ENCODE measurements at places on chromosomes 5 and 9.

GRCh38 chr5:88673253-88674105, 209.5 kb downstream of the MEF2C start:
- DNase-seq = peak; percentile 90

- peak; percentile 75 for DNase-seq
Observed at GRCh38 chr5:172418862-172419814, 35.2 kb downstream of the SH3PXD2B start.

DNA sequence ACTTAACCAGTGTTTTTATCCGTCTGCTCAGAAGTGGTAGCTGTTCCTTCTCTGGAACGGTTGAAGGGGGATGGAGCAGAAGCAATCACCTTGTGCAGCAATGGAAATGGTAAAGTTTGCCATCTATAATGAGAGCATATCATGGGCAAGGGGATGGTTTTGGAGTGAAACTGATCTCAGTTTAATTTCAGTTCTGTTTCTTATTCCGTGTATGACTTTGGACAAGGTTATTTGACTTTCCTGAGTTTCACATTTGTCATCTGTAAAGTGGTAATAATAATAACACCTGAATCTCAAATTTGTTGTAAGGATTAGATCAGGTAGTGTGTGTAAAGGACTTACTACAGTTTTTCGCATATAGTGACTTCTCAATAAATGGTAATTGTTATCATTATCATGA, 106.1 kb downstream of the PCSK1 start:
- DNase-seq = no peak

DNA sequence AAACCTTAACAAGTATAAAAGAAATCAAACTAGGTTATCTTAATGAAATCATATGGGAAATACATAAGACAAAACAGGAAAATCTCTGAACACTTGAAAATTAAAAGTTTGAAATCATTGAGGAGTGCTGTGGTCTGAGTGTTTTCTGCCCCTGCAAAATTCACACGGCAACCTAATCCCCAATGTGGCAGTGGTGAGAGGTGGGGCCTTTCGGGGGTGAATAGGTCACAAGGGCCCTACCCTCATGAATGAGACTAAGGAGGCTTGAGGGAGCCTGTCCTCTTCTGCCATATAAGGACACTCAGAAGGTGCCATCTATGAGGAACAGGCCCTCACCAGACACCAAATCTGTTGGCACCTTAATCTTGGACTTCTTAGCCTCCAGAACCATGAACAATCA, 10.7 kb downstream of the CAMSAP1 start:
- DNase-seq = no peak

GRCh38 chr9:81669041-81669651, 20.2 kb downstream of the TLE1 start:
- DNase-seq = peak; percentile 84

GRCh38 chr9:33139421-33140228, 27.5 kb downstream of the B4GALT1 start:
- peak; percentile 89 for DNase-seq

- DNase-seq = peak; percentile 48
Observed at GRCh38 chr9:136726631-136727191, 14.3 kb downstream of the DIPK1B start.

DNA sequence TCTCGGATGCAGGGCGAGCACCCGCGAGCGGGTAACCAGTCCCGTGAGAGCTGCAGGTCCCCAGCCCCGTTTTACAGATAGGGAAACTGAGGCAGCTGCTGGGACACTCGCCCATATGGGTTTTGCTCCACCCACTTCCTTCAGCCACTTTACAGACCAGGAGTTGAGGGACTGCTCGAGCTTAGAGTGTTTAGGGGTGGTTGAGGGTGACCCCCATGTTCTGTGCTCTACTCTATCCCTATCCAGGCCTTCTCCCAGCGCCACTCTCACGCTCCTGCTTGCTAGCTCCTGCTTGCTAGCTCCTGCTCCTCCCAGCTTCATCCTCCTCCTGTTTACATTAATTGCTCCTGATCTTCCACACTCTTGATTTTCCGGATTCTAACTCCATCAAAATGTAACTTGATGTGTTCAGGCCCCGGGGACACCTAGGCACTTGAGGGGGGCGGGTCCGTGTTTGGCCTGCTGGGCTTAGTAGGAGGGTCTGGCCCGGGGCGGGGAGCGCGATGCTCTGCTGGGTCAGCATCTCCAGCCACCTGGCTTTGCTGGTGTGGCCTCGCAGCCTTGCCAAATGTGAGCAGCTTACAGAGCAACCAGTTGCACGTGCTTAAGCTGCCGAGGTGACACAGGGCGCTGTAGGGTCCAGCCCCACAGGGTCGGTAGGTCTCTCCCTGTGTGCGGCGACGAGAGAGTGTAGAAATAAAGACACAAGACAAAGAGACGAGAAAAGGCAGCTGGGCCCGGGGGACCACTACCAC, 1.5 kb upstream of the PTGES2 start:
- no peak for DNase-seq

DNA sequence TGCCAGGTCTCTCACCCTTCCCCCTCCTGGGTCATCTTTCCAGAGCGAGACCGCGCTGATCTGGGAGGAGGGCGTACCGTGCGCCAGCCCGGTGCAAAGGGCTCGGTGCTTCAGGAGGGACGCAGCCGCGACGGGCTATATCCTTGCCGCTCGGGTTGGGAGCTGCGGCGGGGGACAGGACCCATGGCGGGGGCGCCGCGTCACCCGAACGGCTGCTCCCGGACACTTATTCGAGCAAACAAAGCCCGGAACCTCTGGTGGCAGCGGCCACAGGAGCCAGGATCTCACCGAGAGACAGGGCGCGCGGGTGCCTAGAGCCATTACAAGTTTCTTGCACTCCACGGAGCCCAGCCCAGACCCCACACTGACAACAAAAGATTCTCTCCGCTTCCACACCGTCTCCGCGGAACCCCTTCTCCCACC, 1.3 kb downstream of the SEMA6A start:
- DNase-seq = peak; percentile 76

GRCh38 chr5:360257-361027, 38.9 kb downstream of the AHRR start:
- DNase-seq = no peak

DNA sequence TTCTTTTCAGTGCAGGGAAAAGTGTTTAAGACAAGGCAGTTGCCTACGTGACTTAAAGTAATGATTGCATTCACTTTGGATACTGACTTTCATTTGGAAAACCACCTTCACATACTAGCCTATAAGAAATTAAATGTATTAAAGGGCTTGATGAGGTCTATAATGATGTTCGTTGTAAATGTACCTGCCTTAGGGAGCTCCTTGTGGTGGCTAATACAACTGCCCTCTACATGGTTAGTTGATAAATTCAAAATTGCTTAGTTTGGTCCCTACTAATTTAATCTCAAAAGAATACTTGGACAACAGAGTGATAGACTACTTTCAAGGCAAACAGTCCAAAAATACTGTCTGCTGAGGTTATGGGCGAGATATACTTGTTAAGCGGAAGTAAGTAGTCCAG, 3.8 kb downstream of the VLDLR start:
- DNase-seq = no peak

DNA sequence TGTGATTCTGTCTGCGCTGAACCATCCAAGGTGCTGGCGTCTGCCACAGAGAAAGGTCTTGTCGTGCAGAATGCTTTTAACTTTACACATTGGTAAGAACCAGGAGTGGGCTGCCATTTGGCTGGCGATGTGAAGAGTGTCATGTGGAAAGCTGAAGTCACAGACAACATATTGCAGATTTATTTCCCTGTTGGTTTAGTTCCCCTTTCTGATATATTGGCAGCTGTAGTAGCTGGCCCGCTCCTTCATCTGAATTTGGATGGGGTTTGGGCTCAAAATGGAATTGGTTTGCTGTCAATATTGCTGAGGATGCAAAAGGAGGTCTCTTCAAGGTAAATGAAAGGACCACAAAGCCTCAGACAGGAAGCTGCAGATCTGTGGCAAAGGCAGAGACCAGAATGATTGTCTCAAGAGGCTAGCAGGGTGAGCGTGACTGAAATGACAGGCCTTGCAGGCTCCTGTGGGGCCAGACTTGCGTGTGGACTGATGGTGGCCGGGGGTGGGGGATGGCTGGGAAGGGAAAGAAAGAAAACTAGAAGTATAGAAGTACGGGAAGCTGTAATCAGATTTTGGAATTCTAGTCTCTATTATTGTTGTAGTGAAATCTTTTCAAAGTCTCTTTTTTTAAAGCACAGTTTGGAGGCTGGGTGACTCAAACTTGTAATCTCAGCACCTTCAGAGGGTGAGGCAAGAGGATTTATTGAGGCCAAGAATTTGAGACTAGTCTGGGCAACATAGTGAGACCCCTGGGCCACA, 25.1 kb upstream of the CD180 start:
- DNase-seq = no peak

DNA sequence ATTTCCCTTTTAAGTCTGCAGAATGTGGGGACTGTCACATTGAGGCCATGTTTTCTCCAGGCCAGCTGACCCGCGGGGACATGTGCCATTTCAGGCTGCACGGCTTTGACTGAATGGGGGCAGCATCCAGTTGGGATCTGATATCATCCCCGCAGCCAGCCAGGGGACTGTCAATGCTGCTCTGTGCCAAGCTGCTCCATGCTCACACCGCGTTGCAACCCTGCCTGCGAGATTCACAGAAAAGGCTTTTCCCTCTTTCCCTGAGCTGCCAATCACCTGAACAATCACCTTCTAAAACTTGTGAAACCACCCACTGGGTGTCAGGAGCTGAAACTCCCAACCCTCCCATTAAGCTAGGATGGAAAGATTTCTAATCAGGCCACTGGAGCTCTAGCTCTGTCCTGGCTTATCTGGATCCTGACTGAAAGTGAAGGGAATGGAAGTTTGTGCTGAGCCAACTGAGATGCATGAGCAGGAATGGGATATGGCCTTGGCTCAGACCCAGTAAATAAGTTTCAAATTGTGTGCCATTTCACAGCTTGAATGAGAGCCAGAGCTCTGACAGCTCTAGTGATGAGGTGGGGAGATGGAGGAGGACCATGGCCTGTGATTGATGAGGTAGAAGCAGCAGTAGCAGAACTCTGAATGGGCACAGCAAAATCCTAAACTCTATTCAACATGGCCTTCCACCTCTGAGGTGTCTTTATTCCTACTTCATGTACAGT, 34.5 kb upstream of the ZNF366 start:
- DNase-seq = peak; percentile 62

GRCh38 chr5:133110709-133111108, 58.9 kb downstream of the HSPA4 start:
- DNase-seq = no peak

DNA sequence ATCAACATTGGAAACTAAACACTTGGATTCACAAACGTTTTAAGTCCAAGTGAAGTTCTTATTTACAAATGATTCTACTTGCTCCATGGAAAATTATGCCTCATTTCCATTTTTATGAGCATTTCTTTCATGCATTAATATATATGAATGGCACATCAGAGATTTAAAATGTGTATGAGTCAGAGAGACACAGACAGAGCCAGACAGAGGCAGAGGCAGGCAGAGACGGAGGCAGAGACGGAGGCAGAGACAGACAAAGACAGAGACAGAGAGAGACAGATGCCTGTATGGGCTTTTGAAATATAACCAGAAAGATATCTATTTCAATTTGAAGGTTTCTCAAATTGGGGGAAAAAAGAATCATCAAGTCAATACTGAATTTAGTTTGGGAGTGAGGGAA, 649.0 kb downstream of the PTPRD start:
- DNase-seq = no peak
